ENCODE measurements at places on chromosomes 11 and 22.

- DNase-seq, result no peak
Measured at GRCh38 chr11:120024586-120024985, 113.3 kb downstream of the TRIM29 start.

DNA sequence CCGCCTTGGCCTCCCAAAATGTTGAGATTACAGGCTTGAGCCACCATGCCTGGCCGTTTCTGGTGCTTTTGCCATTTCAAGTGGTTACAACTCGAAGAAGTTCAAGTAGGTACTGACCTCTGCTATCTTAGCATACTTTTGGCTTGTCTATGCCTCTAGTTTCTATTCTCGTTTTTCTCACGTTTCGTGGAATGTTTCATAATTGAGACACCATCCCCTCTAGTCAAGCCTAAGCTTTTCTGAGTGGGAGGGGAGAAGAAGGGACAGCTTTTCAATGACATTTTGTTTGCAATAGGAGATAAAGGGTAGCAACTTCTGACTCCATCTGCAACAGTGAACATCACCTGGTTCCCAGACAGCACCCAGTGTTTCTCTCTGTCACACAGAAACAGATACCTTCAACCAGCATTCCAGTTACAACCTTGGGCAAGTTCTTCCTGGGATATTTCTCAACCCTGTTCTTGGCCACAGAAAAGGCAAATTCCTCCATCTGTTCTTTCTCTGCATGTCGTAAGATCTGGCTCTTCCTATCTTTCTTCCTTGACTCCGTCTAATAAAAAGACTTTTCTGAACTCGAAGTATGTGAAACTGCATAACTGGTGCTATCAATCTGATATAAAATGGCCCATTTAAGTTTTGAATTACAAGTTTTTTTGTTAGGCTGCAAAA lies 25.5 kb downstream of the DDI1 start:
- no peak for DNase-seq

- no peak for DNase-seq
Measured at GRCh38 chr22:23530106-23530505, 50.0 kb downstream of the IGLL1 start.

DNA sequence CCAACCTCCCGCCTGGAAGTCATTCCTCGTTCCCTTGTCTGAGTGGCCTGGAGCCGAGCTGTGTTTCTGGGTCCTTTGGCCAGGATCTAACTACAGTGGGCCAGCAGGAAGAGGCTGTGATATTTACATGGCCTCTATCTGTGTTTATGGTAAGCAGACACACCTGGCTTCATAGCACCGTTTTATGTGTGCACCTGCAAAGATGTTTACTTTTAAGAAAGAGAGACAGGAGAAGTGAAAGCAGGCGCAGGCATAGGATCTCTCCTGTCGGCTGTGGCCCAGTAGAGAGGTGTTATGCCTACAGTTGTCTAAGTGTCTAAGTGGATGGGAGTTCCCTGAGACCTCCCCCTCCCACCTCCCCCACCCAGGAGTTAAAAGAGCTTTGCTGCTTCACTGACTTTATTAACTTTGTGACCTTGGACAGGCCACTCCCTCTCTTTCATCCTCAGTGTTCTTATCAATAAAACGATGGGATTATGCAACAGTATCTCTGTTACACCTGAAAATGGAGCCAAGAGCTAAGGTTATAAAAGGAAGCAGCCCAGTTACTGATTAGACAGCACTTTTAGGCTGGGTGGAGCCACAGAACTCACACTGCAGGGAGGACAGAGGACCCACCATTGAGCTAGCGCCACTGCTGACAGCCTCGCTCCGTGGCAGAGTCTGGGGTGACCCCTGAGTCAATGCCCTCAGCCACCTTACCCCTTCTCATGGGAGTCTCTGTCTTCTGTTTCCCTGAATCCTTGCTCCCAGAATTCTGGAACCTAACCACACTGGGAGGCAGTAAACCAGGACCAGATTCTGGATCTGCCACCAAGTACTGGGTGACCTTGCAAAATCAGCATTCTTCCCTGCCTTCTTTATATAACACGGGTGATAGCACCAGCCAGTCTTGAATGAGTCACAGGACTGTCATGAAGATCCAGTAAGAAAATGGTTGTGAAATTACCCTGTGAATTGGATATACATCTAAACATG lies 22.0 kb downstream of the ST14 start:
- no peak for DNase-seq

DNA sequence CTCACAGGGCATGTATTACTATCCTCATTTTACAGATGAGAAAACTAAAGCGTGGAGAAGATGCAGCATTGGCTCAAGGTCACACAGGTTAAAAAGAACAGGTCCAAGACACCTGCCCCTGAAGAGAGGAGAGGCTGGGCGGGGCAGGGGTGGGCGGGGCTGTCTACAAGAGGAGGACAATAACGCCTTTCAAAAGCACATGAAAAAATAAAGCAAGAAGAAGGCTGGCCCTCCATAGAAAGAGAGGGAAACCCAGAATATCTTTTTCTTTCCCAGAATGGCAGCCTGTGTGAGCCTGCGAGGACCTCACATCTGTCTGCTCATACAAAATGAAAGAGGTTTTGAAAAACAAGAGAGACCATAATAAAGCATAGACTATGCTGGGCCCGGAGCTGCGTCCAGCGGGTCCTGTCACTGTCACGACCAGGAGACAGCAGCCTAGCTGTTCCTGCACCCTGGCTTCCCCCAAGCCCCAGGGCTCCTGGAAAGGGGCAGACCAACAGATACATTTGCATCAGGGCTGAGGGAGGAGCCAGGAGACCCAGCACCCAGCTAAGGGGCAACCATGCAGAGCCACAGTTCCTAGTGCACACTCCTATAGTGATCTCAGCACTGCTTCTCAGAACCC lies 61.6 kb downstream of the DSCAML1 start:
- no peak for DNase-seq

DNA sequence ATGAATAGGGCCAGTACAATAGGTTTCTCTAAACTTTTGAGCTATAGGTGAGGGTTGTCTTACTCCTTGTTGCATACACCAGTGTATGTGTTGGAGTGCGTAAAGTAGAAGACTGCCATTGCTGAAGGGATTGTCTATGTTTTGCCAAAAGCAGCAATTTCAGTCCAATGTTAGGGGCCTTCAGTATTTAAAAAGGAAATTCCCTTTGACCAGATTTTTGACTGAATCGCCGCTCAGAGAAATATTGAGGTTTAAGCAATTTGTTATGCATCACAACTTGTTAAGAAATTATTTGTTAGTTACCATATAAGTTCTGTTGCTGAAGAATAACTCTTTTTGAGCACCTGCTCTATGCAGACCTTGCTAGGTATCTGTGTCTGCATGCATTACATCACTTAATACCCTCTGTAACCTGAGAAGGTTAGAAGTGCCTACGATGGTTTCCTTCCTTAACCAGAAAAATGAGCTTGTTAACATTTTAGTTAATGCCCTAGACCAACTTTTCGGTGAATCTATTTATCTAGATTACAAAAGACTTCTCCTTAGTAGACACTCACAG lies 33.9 kb downstream of the MMP20 start:
- DNase-seq, result no peak

- DNase-seq, result no peak
Measured at GRCh38 chr22:19929586-19930550, 11.7 kb upstream of the COMT start.

- DNase-seq, result no peak
Measured at GRCh38 chr11:121137005-121137404, 36.0 kb downstream of the TECTA start.

DNA sequence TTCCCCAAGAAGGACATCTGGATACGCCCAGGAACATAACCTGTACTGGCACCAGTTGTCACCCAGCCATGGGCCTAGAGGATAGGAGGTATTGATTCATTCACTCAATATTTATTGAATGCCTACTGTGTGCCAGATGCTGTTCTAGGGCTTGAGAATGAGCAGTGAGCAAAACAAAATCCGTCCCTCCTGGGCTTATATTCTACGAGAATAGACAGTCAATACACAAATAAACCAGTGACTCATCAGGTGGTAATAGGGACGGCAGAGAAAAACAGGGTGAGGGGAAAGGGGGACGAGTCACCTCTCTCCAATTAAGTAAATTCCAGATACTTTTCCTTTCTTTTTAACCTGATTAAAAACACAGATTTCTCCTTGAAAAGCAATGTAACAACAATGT lies 103.5 kb downstream of the MICAL2 start:
- DNase-seq, result no peak

DNA sequence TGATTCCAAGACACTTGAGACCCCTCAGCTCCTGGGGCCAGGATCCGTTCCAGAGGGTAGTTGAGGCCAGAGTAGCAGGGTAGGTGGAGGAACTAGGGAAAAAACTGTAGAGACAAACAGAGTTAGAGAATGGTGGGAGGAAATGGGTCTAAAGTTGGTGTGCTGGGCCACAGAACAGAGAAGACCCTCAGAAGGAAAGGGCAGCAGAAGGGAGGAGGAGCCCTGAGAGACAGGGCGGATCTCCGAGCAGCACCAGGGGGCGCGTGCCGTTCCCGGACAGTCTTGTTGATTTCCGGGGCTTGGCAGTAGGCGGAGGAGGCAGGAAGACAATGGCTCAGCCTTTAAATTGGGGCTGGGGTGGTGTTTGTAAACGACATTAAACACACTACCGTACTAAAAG lies 2.4 kb upstream of the CECR2 start:
- DNase-seq, result peak; percentile 19

GRCh38 chr22:44249376-44250147 lies 63.2 kb downstream of the SHISAL1 start:
- DNase-seq, result no peak

DNA sequence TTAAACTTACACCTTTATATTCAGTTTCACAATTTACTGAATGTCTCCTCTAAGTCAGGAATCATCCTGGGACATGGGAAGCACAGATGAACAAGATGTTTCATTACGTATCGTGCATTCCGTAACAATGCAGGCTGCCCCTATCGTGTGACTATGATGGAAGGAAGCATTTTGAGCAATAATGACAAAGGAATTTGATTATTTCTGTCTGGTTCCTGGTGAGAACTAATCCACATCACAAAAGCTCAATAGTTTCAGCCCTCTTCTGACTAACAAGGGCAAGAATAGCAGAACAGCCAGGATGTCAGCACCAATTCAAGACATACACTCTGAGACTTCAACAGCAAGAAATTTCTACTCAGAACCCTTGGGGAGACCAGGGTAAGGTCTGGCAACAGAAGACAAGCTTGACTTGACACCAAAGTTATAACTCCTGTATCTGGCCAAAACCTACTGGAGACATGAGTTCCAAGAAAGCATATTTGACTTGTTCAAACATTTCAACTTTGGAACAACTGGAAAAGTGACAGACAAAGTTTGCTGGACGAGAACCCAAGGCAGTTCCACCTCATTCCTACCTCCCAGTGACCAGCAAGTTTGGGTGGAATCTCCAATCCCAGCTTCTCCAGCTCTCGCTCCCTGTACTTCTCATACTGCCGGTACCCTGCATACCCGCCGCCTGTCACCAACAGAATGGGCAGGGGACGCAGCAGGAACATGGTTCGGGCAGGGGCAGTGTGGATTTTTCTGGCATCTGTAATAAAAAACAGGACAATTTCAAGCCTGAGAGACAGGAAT lies 14.3 kb downstream of the PISD start:
- DNase-seq, result no peak

DNA sequence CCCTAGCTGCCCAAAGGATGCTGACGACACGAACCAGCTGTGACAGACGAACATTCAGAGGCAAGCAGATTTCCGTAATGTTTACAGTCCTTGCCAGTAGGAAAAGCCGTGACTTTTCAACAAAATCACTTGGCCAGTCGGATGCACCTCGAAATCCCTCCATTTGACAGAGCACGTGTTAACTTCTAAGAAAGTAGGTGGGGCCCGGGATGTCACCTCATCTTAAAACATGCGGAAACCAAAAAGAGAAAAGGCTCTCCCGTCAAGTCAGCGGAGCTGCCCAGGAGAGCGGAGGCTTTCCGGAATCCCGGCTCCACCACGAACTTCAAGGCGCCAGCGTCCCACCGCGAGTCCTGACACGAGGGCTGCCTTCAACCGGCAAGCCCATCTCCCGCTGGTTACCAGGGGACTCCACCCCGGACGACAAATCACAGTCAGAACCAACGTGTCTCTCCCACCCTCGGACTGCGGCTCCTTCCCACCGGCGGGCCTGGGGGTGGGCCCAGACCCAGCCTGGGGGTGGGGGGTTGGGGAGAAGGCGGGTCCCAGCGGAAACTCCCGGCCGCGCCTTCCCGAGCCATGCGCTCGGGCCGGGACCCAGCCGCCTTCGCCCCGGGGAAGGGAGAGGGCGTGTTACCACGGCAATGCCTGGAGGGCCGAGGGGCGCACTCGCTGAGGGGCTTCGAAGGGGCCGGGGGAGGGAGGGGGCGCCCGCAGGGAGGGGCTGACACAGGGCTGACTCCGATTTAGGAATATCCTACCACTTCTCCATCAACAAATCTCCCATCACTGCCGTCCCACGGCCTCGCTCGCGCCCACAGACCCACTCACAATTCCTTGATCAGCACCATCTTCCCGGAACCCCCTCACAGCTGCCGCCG lies 475 bp downstream of the PITPNB start:
- DNase-seq, result peak; percentile 54

DNA sequence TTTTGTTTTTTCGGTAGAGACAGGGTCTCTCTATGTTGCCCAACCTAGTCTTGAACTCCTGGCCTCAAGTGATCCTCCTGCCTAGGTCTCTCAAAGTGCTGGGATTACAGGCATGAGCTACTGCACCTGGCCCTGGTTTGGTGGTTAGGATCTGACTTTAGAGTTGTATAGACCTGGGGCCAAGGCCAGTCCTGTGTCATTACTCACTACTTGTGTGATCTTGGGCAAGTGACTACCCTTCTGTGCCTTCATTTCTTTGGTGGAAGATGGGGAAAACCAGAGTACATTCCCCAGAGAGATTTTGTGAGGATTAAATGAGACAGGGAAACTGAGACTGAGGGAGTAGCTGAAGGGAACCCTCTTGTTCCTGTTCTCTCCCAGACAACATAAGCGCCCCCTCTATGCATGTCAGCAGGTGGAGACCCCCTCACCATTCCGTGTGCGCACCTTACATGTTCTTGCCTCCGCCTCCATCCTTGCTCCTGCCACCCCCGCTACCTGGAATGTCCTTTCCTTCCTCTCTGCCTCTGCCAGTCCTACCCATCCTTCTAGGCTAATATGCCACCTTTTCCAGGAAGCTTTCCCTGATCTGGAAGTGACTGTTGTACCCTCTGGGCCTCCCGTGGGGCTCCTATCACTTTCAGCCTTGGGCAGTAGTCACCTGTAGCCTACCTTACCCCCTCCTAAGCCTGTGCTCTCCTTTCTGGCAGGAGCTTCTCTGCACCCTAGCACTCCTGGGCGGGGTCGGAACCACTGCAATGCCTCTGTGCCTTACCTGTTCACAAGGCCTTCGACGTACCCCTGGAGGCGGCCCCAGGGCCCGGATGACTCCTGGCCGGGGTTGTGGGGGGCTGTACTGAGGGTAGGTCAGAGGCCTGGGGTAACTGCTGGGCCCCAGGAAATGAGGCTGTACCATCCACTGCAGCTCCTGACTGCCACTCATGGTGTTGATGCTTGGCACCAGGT lies 3.9 kb downstream of the FOSL1 start:
- DNase-seq, result no peak

DNA sequence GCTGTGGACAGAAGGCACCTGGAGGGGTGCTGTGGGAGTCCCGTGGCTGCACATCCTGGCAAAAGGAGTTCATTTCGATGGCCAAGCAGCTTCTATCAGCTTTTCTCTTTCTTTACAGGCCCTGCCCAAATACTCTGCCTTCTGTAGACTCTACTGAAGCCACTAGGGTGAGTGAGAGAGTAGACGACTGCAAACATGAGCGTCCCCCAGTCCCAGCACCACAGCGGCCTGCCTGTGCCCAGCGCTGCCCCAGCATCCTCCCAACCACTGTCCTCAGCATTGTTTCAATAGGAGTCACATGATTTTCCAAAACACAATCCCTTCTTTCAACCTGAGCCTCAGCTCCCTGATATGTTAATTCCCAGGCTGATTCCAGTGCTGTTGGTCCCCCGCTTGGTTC lies 110.0 kb downstream of the KIRREL3 start:
- no peak for DNase-seq

GRCh38 chr22:44289414-44290171 lies 23.2 kb downstream of the SHISAL1 start:
- no peak for DNase-seq

All from activated CD4-positive, alpha-beta T cell treated with anti-CD3 and anti-CD28 coated beads, Interleukin-2, Interleukin-4, amounts not matched to agents 100 ng/mL and 50 ng/mL, durations not matched to agents 16 hours and 8 hours (primary cell).